ENCODE measurements at places on chromosomes 6 and 20.

DNA sequence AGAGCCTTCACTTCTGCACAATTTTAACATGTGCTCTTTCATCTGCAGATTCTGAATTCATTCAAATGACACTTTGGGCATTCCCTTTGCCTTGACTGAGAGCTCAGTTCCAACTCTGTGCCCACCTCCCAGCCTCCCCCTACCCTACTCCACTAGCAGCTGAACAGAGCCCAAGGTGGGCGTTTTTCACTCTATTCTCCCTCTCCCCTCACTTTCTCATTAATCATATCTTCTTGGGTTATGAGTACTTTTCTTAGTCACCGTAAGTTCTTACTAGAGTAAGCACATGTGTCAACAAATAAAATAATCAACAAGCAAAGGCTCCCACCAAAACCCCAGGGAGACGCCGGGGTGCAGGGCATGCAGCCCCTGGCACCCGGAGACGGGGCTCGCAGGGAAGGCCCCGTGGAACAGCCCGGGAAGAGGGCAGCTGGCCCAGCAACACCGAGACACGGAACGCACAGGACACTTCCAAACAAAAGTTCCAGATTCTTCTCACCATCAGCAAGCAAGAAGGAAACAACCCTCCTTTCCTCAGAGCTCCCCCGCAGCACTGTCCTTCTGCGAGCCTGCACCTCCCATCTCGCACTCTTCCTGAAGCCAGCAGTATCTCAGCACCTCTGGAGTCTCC is 34.1 kb downstream of the TAF4 start:
- no peak for DNase-seq

DNA sequence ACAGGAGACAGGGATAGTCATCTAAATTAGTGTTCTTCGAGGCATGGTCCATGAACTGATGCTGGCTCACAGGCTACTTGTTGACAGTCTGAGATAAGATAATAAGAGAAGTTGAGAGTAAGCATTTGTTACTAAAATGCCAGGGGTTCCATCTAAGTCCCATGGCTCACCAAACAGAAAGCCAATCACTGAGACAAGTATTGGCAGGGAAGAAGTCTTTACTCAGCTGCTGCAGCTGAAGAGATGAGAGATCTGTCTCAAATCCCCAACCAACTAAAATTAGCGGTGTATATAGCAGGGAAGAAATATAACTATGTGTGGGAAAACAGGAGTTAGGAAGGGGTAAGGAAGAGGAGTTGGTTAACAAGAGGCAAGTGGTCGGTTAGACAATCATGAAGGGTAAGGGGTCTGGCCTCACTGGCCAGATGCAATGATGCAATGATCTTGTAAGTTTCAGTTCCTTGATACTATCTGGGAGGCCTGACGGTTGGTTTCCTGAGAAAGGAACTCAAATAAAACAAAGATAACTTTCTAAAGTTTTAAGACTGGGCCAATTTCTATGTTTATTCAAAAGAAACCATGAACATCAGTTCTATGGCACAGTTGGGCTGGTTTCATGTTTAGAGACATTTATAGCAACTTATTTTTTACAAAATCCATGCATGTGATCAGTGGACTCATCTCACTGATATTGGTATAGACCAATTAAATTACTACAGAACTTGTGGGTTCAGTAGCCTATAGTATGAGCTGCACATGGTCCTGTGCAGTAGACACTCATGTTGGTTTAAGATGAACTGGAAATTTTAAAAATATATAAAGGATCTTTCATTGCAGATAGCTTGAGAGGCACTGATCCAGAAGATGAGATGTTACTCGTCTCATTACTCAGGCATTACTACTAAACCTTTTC is 9.9 kb upstream of the HEBP2 start:
- no peak for DNase-seq

DNA sequence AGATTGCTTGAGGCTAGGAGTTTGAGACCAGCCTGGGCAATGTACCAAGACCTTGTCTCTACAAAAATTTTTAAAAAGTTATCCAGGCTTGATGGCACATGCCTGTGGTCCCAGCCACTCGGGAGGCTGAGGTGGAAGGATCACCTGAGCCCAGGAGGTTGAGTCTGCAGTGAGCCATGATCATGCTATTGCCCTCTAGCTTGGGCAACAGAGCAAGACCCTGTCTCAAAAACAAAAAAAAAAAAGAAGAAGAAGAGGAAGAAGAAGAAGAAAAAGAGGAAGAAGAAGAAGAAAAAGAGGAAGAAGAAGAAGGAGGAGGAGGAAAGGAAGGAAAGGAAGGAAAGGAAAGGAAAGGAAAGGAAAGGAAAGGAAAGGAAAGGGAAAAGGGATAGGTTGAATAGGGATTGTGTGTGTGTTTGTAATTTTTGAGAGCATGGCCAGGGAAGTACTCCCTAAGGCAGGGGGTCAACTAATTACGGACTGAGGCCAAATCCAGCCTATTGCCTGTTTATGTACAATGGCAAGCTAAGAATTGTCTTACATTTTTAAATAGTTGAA is 43.0 kb upstream of the ZNF217 start:
- DNase-seq: no peak

DNA sequence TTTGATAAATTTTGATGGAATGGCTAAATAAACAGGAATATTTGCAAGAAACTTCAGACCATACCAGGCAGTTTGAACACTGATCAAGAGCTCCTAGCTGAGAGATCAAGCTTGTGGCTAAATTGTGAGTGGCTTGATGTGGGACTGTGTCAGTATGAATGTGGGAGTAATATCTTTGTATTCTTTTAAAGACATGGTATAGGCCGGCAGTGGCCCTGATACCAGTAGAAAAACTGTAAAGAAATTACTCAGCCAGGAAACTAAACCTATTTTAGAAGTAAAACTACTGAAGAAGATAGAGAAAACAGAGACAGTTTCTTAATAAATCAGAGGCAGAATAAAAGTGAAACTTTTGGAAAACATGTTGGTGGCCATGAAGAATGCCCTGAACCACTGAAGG is 608.4 kb upstream of the SYNCRIP start:
- no peak for DNase-seq

- DNase-seq: no peak
Observed at GRCh38 chr6:20341564-20341963, 60.1 kb upstream of the E2F3 start.

GRCh38 chr6:112337209-112337638 is 9.9 kb upstream of the RFPL4B start:
- DNase-seq: peak; percentile 85
